ENCODE measurements at places on chromosomes 6 and 20. TPM values are rescaled to one million over a fixed set of nuclear protein-coding genes. Genes with fewer than 3 reads are reported as not detected.

GRCh38 chr20:21225215-21225947 lies 77.8 kb upstream of the XRN2 start:
- no peaks in the 10 kb centered on the region for H3K36me3 ChIP-seq
- no peak overlapping the region for H3K4me3 ChIP-seq
- no peaks in the 10 kb centered on the region for H3K27me3 ChIP-seq
- H3K27ac ChIP-seq, result no peak overlapping the region
- no peaks in the 10 kb centered on the region for H3K4me1 ChIP-seq

GRCh38 chr20:14561741-14562221 lies 224.4 kb upstream of the FLRT3 start:
- no peak for DNase-seq
- no peaks in the 10 kb centered on the region for H3K4me1 ChIP-seq
- H3K4me3 ChIP-seq, result no peak overlapping the region
- no peaks in the 10 kb centered on the region for H3K27me3 ChIP-seq

DNA sequence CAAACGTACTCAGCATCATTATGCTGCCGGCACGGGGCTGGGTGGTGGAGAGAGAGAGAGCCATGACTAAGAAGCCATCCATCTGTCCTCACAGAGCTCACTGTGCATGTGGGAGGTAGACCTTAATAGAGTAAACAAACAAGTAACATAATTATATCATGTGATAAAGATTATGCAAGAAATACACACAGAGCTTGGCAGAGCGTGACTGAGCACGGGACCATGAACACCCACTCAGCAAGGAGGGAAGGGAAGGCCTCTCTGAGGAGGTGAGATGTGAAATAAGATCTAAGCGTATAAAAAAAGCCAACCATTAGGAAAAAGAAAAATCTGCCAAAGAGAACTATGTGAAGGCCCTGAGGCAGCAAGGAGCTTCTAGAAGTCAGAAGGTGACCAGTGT lies 207.5 kb downstream of the PTPRT start:
- no peak overlapping the region for H3K4me3 ChIP-seq
- no peaks in the 10 kb centered on the region for H3K36me3 ChIP-seq
- H3K27ac ChIP-seq, result no peak overlapping the region

GRCh38 chr6:106017454-106017853 lies 68.7 kb upstream of the PRDM1 start:
- peaks cover 5% of the 10 kb centered on the region for H3K36me3 ChIP-seq
- no peaks in the 10 kb centered on the region for H3K4me1 ChIP-seq
- no peak overlapping the region for H3K4me3 ChIP-seq
- DNase-seq, result no peak
- H3K27ac ChIP-seq, result no peak overlapping the region

- H3K27ac ChIP-seq, result no peak overlapping the region
- no peak for DNase-seq
- no peaks in the 10 kb centered on the region for H3K4me1 ChIP-seq
- no peaks in the 10 kb centered on the region for H3K27me3 ChIP-seq
- no peaks in the 10 kb centered on the region for H3K36me3 ChIP-seq
- no peak overlapping the region for H3K4me3 ChIP-seq
These were observed 540.7 kb downstream of the BMP2 start for GRCh38 chr20:7308163-7308562.

DNA sequence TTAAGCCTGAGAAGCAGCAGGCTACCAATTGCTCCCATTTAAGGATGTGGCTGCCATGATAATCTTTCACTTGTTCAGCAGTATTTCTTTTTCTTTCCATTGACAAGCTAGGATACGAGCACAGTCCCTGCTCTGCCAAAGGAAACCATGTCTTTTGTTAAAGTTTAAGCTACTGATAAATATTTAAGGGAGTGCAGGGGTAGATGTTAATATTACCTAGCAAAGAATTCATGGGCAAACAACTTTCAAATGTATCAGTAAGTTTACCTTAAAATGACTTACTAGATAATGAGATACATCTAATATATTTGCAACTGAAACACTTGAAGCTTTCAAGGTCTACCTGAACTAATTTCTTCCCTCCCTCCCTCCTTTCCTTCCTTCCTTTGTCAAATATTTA lies 77.3 kb downstream of the OPN5 start:
- no peak overlapping the region for H3K4me3 ChIP-seq
- DNase-seq, result no peak
- no peak overlapping the region for H3K27ac ChIP-seq
- no peaks in the 10 kb centered on the region for H3K36me3 ChIP-seq
- no peaks in the 10 kb centered on the region for H3K4me1 ChIP-seq
- H3K27me3 ChIP-seq, result no peaks in the 10 kb centered on the region

DNA sequence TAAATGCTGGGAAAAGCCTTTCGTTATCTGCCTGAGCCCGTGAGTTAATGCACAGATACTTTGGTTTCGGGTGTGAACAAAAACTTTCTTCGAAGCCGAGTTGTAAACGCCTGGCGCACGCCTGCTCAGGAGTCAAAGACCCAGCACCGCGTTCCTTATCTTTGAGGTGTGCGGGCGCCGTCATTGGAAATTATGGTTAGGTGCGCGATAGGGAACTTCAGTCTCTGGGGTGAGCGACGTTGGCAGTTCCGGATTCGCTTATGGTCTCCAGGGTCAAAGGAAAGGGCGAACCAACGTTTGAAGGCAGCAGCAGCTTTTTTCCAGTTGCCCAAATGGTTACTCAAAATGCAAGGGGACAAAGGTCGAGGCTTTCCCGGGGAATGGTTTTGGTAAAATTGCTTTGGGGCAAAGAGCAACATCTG lies 853 bp downstream of the SLC22A3 start:
- peaks cover 55% of the 10 kb centered on the region for H3K27me3 ChIP-seq
- H3K27ac ChIP-seq, result no peak overlapping the region
- peaks cover 6% of the 10 kb centered on the region for H3K4me1 ChIP-seq
- no peaks in the 10 kb centered on the region for H3K36me3 ChIP-seq

DNA sequence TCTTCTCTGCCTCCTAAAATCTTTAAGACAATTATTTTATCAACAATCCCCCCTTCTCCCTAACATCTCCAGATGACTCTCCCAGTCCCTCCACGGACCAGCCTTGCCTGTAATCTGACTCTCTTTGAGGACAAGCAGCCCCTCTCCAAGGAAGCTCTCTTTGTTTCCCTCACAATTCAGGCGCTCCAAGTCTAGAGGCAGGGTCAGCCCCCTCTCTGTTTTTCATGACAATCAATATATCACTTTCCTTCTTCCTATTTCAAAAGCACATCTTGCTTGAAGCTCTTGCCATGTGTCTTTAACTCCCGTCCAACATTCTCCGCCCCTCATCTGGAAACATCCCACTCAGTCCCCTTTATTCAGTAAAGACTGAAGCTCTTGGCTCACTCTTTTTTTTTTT lies 393.4 kb upstream of the SULF2 start:
- H3K27me3 ChIP-seq, result no peaks in the 10 kb centered on the region
- H3K36me3 ChIP-seq, result no peaks in the 10 kb centered on the region
- no peak overlapping the region for H3K27ac ChIP-seq
- DNase-seq, result no peak
- H3K4me3 ChIP-seq, result no peak overlapping the region

DNA sequence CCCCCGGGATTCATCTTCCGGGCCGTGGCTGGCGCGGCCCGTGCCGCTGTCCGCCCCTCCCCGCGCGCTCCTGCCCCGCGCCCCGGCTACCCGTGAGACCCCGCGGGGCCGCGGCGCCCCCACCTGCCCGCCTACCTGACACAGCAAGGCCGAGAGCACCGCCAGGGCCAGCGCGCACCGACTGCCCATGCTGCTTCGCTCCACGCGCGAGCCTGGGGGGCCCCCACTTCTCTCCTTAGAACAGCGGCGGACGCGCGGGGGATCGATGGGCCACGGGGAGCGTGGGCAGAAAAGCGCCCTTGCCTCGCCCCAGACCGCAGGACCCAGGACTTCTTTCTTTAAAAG lies 955 bp downstream of the DLL1 start:
- H3K36me3 ChIP-seq, result peaks cover 5% of the 10 kb centered on the region
- no peak overlapping the region for H3K27ac ChIP-seq
- peak overlapping the region; percentile 67 for H3K4me3 ChIP-seq
- DNase-seq, result no peak

DNA sequence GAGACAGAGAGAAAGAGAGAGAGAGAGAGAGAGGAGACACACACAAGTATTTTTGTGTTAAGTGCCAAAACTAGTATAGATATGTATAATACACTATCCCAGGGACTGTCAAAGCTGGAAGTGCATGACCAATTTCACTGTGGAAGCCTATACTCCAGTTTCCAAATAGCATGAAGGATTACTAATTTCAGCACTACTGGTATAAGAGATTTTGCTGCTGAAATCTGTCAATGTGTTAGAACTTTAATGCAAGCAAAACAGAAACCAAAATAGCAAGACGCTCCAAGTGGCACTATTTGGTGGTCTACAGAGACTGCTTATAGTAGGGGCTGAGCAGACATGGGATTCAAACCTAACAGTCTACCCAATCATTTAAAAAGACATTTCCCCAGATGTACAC lies 284.8 kb downstream of the BTBD9 start:
- H3K27ac ChIP-seq, result peak overlapping the region; percentile 1
- peaks cover 18% of the 10 kb centered on the region for H3K4me1 ChIP-seq
- DNase-seq, result no peak

DNA sequence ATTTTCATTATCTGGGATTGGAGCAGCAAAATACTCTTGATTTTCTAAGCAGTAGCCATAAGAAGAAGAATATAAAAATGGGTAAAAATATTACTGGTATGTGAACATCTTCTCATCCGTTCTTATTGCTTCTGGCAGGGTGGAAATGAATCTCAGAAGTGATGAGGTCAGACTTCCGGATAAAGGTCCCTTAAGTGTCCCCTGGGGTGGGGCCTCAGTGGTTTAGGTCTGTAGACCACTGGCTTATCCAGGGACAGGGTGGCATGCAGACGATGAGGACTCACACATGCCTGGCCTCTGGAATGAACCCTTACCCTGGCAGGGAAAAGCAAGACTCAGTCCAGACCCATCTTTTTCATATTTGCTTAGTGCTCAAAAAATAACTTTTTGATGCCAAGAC lies 143.3 kb downstream of the UST start:
- no peak overlapping the region for H3K4me3 ChIP-seq
- no peaks in the 10 kb centered on the region for H3K36me3 ChIP-seq
- DNase-seq, result no peak
- no peaks in the 10 kb centered on the region for H3K4me1 ChIP-seq

GRCh38 chr20:9441948-9442347 lies 72.4 kb upstream of the LAMP5 start:
- no peaks in the 10 kb centered on the region for H3K4me1 ChIP-seq
- no peaks in the 10 kb centered on the region for H3K27me3 ChIP-seq
- no peak overlapping the region for H3K27ac ChIP-seq
- no peaks in the 10 kb centered on the region for H3K36me3 ChIP-seq

DNA sequence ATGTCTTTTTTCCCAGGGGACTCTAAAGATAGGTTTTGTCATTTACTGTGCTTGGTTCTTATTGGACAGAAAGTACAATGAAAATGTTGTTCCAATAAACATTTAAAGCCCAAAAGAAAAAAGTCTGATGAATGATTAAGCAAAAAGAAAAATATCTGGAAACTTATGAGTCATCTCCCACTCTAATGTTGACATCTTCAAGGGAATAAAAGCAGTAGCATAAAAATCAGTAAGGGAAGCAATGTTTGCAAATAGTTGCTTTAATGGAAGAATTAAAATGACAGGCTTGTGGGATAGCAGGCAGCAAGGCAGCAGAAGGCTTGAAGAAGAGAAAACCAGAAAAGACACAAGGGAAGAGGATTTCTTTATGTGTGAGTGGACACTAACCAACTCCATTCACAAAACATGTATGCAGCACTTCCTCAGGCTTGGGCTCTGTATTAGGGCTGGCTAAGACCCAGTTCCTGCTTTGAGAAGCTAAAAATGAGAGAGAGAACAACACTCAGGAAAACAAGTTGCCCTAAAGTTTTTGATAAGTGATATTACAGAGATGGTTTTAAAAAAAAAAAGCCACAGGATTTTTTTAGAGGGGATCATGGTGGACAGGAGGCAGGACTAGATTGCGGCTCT lies 263.2 kb upstream of the NT5E start:
- H3K27ac ChIP-seq, result no peak overlapping the region
- no peaks in the 10 kb centered on the region for H3K27me3 ChIP-seq
- H3K36me3 ChIP-seq, result no peaks in the 10 kb centered on the region
- no peak overlapping the region for H3K4me3 ChIP-seq

- peaks cover 8% of the 10 kb centered on the region for H3K27me3 ChIP-seq
- H3K36me3 ChIP-seq, result no peaks in the 10 kb centered on the region
- no peak for DNase-seq
- H3K4me3 ChIP-seq, result no peak overlapping the region
- no peak overlapping the region for H3K27ac ChIP-seq
These were observed 23.6 kb upstream of the ZNF831 start for GRCh38 chr20:59139998-59140397.

- H3K4me3 ChIP-seq, result no peak overlapping the region
- no peaks in the 10 kb centered on the region for H3K36me3 ChIP-seq
- peaks cover 5% of the 10 kb centered on the region for H3K4me1 ChIP-seq
- no peak overlapping the region for H3K27ac ChIP-seq
- no peak for DNase-seq
- peaks cover 8% of the 10 kb centered on the region for H3K27me3 ChIP-seq
These were observed 73.9 kb downstream of the PLCB1 start for GRCh38 chr20:8205996-8206395.

- DNase-seq, result no peak
- H3K36me3 ChIP-seq, result no peaks in the 10 kb centered on the region
- H3K4me1 ChIP-seq, result no peaks in the 10 kb centered on the region
- no peak overlapping the region for H3K4me3 ChIP-seq
These were observed 47.3 kb downstream of the EPB41L2 start for GRCh38 chr6:131015630-131016263.

GRCh38 chr6:4759997-4760396 lies 16.2 kb upstream of the CDYL start:
- peaks cover 15% of the 10 kb centered on the region for H3K27me3 ChIP-seq
- no peaks in the 10 kb centered on the region for H3K4me1 ChIP-seq
- H3K27ac ChIP-seq, result no peak overlapping the region
- DNase-seq, result no peak

GRCh38 chr20:40717343-40717865 lies 28.4 kb upstream of the MAFB start:
- peaks cover 6% of the 10 kb centered on the region for H3K27me3 ChIP-seq
- H3K4me1 ChIP-seq, result no peaks in the 10 kb centered on the region
- H3K36me3 ChIP-seq, result no peaks in the 10 kb centered on the region

- H3K27me3 ChIP-seq, result no peaks in the 10 kb centered on the region
- DNase-seq, result no peak
- no peaks in the 10 kb centered on the region for H3K4me1 ChIP-seq
These were observed 216.5 kb upstream of the TENT5A start for GRCh38 chr6:81969011-81969410.

- DNase-seq, result no peak
- H3K36me3 ChIP-seq, result no peaks in the 10 kb centered on the region
- no peak overlapping the region for H3K27ac ChIP-seq
These were observed 102.1 kb downstream of the DLGAP4 start for GRCh38 chr20:36408219-36408618.

DNA sequence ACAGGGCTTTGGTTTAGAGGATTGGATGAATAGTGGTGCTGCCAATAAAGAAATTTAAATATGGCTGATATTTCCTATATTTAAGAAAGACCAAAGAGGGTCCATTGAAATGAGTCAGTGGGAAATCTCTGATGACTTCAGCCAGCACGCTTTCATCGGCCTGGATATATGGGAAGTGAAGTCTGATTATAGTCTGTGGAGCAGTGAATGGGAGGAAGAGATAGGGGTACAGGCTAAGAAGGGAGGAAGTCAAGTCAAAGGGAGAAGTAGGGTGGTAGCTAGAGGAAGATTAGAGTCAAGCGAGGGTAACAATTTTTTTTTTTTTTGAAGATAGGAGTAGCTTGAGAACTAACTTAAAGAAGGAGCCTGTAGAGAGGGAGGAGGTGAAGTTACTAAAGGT lies 22.7 kb downstream of the SLC16A10 start:
- DNase-seq, result no peak
- no peaks in the 10 kb centered on the region for H3K36me3 ChIP-seq
- H3K27me3 ChIP-seq, result peaks cover 15% of the 10 kb centered on the region

FANCE gene
- total RNA-seq, result 10.4 TPM

C6orf15 gene
- total RNA-seq, result not detected

RAD21L1 gene
- not detected for total RNA-seq

MMUT gene
- 20.6 TPM for total RNA-seq

SPINT3 gene
- not detected for total RNA-seq

TUBB1 gene
- total RNA-seq, result not detected

RBM24 gene
- not detected for total RNA-seq

HLA-G gene
- 0.15 TPM for total RNA-seq

HMGN3 gene
- total RNA-seq, result 44.4 TPM

Data from activated CD4-positive, alpha-beta memory T cell treated with anti-CD3 and anti-CD28 coated beads, Interleukin-2, amount 10 ng/mL, durations not matched to agents 7 days and 5 days (primary cell).